ENCODE measurements at places on chromosomes 1 and 21. TPM values are rescaled to one million over a fixed set of nuclear protein-coding genes. Genes with fewer than 3 reads are reported as not detected.

CDK18 gene
- 9.9 TPM for total RNA-seq

LCE2A gene
- not detected for total RNA-seq

DIRAS3 gene
- total RNA-seq = not detected

LIN28A gene
- not detected for total RNA-seq

RXRG gene
- total RNA-seq = not detected

TMEM52 gene
- not detected for total RNA-seq

DNA sequence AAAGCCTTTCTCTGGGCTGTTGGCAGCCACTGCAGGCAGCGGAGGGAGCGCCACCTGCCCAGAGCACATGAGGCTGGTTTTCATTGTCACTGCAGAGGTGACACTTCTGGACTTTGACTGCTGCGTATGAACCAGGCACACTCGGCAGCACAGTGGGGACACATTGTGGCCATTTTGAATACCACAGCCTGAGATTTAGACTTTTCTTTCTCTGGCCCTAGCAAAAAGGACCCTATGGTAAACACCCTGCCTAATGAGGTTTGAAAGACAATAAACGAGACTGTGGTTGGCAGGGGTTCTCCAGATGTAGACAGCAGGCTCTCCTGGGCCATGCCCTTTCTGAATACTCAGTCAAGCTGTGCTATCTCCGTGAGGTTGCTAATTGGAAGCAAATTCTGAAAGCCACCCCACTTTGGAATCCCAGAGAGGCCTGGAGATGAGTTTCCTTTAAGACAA, 12.0 kb upstream of the KCNE2 start:
- DNase-seq = no peak

- DNase-seq = no peak
These were observed 171.5 kb upstream of the CACYBP start for GRCh38 chr1:174828264-174828663.

GRCh38 chr1:2267051-2267830, 39.1 kb downstream of the SKI start:
- DNase-seq = no peak

DNA sequence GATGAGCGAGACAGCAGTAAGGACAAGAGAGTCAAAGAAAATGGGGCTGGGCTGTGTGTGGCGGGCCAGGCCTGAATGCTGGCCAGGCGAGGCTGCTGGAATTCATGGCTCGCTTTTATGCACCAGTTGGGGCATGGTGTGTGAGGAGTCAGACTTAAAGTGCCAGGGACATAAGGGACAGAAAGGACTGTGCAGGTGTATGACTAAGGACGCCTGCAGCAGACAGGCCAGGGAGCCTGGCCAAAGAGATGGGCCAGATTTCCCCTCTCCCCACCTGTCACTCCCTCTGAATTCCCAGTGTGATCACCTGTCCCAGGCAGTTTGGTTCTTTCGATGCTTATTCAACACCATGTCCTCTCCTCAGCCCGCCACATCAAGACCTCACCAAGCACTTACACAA, 16.9 kb upstream of the SMIM12 start:
- DNase-seq = no peak

- no peak for DNase-seq
These were observed 6.7 kb upstream of the TNFRSF8 start for GRCh38 chr1:12056331-12056841.

- DNase-seq = no peak
These were observed 30.0 kb upstream of the SDE2 start for GRCh38 chr1:226029093-226029496.

DNA sequence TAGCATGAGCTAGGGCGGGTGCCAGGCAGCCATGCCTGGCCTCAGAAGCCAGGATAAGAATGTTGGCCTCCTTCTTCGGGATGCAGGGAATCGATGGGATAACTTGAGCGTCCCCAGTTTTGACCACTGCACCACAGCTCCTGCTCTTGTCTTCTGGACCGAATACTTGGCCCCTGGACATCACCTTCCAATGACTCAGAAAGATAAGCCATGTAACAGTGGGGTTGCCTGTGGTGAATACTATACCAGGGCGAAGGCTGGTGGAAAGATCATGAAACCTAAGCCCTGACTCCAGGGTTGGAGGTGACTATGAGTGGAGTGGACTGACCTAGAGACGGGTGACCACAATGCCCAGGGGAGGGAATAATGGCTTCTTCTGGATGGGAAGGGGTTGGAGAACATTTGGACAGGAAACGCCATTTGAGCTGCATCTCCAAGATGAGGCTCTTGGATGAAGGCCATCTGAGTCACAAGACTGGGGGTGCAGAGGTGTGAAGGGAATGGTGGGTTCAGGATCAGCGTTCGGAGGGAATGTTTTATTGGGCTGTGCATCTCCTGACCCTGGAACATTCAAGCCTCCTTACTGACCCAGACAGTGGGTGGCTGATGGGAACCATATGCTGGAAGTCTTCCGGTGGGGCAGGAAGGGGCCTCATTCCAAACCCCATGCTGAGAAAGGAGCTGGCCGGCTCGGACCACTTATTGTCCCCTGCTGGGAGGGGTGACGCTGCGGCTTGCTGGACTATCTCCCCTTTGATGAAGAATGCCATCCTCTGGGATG, 18.5 kb upstream of the KCNE2 start:
- no peak for DNase-seq
